ENCODE measurements at places on chromosomes 2 and 18. TPM values are rescaled to one million over a fixed set of nuclear protein-coding genes. Genes with fewer than 3 reads are reported as not detected.

DNA sequence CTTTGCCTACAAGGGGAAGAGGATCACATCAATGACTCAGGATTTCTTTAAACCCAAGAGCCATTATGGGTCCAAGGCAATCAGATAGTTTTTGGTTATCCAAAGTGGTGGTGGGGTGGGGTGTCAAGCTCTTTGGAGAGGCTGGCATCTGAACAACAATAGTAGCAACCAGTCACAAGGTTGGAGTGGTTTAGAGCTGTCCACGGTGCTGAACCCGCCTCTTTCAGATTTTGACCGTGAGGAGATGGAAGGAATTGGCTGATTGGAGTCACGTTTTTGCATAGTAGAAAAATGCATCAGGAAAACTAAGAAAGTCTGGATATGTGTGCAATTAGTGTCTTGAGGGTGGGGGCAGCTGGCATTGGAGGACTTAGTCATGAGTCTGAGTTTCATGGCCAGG is 159.9 kb downstream of the LOXHD1 start:
- no peak for DNase-seq

DNA sequence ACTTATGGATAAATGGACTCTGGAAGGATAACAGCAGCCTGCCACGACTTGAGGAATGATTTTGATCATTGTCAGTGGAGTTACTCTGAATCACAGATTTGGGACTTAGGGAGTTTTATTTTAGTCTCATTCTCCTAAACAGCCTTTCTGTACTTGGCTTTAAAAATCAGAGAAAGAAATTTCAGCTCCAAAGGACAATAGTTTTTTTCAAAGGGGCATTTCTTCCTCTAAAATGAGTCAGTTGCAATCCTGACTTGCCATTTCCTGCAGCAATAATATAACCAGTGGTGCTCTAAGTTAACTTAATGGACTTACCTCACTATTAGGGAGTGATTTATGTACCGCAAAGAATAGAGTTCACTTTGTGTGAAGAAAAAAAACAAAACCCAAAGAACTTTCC is 35.1 kb upstream of the MTX2 start:
- DNase-seq, result no peak

DNA sequence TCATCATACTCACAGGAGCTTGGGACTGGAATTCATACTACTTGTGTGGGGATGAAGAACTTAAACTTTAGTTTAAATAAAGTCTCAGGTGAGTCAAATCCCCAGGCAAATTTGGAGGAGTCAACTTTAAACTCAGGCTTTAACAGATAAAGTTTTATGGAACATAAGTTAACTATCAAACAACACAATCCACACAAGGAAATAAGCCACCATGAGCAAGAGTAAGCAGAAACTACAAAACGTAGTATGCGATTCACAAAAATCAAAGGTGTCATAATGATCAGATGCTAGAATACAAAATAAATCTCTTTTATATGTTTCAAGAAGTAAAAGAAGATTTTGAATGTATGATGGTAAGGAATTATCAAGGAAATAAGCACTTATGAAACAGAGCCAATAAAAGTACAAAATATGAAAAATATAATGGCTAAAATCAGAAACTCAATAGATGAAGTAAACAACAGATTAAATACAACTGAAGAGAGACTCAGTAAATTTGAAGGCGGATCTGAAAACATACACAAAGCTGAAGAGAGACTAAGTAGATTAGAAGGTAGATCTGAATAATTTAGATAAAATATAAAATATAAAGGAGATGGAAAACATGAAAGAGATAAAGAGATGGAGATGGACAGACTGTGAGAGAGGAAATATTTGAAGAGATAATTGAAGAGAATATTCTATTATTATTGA is 97.5 kb upstream of the TWIST2 start:
- no peak for DNase-seq

DNA sequence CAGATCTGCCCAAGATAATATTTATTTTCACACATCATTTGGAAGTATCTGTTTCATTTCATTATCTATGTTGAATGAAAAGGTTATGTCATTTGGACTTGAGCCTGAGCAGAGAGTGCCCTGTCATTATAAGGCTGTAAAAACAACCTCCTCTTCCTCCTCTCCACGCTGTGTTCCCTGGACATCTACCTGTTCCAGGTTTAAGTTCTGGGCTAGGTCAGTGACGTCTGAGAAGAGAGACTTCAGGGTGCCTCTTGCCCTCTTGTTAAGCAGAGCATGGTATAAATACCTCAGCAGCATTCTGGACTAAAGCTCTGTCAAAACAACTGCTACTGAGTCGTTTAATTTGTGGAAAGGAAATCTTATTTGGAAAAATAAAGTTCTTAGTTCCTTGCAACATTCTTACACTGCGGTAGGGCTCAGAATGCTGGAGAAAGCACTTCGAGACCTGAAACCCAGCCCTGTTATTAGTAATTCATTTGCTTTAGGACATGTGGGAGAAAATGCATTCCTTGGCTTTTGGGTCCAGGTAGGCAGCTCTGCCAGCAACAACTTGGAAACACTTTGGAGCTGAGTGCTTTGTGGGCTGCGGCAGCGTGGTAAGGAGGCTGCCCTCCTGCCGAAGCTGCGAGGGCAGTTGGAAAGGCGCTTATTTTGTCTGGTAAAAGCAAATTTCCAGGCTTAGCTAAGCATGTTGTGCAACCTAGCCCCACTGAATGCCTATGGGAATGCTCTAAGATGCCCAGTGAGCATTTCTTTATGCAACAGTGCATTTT is 91.8 kb upstream of the NEDD4L start:
- DNase-seq, result no peak

DNA sequence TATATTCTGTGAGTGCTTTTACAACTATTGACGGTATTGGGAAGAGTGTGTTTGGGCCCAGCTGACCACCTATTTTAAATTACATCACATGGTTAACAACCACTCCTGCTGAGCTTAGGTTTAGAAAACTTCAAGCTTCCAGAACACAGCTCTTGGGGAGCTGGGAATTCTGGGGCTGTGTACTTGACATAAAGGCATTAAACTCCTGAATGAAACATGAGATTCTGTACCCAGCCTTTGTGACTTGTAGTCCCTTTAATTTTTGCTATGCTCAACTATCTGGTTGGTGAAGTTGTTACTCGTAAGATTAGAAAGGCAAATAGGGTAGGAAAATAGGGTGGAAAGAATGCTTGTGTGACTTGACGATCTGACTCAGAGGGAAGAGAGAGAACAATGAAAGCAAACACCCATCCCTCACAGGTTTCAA is 66.9 kb downstream of the LTBP1 start:
- DNase-seq, result no peak

GRCh38 chr18:34600158-34600557 is 109.9 kb upstream of the DTNA start:
- no peak for DNase-seq

The NAT8 gene
- total RNA-seq, result not detected

The FSHR gene
- not detected for total RNA-seq

The UGT1A3 gene
- not detected for total RNA-seq

Measured in CD4-positive, alpha-beta T cell (primary cell).